Iris pigment epithelial cell (primary cell): ENCODE measurements at places on chromosomes 7 and 10.
A peak's percentile ranks its signal among the peaks of the same experiment; 100 is the strongest.

DNA sequence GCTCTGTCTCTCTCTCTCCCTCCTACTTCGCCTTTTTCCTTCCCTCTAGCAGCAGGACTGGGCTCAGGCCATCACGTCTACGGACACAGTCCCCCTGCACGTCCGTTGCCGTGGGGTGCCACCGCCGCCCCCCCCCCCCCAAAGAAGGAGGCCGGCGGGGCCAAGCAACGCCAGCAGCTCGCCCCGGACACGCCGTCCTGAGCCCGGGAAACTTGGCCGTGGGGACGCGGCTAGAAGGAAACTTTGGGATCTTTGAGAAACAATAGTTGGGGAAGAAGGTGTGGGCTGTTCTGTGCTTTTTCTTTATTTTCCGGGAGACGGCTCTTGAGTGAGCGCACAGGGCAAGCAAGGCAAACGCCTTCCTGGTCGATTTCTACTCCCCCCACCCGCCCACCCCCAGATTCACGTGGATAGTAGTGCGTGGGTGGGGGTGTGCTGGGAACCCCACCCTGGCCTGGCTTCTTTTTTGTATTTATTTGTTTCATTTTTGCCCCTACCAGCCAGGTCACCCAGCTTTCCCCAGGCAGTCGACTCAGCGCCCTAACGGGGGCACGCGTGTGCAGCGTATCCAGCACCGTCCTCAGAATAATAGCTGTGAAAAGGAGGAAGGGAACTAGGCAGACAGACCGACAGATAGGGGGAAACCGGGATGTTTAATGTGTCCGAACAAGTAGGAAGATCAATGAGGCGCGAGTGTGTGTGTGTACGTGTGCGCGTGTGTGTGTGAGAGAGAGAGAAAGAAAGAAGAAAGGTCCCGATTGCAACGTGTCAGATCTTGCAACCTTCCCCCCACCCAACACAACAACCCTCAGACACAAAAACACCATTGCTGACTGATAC, 1.4 kb downstream of the MXI1 start:
- DNase-seq, result peak; percentile 56

DNA sequence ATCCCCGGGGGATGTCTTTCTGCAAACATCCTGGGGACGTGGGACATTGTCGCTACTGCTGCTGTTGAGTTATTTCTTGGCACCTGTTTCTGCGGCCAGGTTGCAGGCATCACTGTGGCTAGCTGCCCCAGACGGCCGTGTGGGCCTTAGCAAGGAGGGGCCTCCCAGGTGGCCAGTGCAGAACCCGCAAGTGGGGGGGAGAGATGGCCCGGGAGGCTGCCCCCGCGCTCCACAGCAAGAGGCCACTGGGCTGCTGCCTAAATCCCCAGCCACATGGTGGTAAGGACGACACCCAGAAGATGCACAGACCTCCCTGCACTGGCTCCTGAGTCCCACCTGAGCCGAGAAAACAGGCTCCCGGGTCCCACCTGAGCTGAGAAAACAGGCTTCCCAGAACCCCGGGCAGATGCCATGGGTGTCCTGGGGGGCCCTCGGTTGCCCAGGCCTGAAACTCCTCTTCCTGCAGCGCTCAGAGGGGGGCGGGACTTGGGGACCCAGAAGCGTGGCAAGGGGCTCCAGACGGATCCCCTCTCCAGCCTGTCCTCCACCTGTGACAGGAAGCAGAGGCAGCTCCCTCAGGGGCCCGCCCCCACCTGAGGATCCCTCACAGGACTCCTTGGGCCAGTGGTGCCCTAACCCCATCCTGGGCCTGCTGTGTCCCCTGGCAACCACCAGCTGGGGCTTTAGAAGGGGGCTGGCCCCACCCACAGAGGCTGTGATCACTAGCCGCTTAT, 952 bp upstream of the MAFK start:
- DNase-seq, result no peak

DNA sequence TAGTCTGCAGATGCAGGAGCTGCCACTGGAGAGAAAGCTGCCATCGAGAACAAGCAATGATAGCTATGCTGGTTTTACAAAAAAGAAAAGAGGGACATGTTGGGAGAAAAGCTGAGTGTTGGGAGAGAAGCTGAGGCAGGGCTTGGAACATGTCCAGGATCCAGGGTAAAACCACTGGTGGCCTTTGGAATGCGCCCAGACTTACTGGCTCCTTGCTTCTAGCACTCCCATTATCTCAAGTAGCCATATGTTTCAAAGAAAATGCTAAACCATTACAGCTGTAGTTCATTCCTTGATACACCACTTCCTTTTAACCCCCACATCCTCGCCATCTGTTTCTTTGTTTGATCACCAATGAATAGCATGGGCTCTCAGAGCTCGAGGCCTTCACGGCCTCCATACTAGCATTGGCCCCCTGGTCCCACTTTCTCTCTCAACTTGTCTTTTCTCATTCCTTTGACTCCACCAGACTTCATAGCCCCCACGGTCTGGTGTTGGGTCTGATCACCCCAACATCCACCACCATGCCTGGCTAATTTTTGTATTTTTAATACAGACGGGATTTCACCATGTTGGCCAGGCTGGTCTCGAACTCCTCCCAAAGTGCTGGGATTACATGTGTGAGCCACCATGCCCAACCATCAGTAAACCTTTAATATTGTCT, 23.8 kb upstream of the PLAC9 start:
- no peak for DNase-seq

DNA sequence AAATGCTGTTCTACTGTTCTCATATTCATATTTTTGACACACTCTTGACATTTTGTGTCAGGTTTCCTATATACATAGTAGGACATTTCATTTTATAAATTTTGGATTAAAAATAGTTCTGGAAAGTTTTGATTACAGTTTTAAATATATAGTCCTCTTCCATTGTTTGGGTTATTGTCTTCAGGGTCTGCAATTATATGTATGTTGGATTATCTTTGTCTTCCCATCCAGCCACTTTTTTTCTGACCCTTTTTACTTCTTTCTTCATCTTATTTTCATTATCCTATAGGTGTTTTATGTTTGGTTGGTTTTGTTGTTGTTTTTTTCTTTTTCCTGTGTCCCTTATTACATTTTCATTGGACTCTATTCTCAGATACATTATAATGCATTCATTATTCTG, 71.1 kb upstream of the CCDC6 start:
- no peak for DNase-seq

DNA sequence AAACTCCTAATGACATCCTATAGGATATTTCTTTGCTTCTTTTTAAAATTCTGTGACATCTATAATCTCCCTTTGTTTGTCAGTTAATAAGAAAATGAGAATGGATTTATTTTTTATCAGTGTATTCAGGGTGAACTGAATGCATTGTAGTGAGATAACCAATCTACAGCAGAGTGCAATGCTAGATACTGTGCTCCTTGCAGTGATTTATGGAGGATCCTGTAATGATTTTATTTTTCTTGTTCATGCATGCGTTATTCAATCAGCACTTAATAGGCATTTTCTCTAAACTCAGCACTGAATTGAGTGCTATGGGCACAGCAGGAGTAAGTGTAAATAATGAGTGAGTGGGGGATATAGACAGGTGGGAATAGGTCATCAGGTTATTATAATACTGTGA, 253.9 kb downstream of the CDK14 start:
- no peak for DNase-seq

DNA sequence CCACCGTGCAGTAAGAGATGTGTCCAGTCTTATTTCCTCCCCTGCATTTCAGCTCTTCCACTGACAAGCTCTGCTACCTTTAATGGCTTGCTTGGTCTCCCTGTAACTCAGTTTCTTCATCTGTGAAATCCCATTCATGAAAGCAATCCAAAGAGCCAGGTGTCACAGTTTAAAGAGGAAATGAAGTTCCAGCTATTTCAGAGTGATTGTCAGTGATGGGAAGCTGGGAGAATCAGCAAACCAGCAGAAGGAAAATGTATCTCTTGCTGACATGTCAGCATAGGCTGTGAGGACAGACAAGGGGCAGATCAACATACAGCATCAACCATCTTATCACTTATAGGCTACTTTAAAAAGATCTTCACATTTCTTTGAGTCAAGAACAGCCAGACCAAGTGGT, 445.3 kb downstream of the ADRA2A start:
- no peak for DNase-seq

DNA sequence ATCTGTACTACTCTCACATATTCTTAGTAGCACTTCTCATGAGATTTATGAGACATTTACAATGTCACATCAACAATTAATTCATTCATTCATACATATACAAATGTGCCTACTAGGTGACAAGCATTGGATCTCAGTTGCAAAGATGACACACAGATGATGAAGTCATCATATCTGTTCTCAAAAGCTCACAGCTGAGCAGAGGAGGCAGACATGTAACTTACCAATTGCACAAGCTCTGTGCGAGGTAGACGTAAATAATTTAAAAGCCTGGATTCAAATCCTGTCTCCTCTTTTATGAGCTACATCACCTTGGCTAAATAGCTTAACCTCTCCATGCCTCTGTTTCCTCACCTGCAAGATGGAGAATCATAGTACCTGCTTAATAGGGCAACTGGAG, 109.4 kb upstream of the FAM133B start:
- DNase-seq, result peak; percentile 82

DNA sequence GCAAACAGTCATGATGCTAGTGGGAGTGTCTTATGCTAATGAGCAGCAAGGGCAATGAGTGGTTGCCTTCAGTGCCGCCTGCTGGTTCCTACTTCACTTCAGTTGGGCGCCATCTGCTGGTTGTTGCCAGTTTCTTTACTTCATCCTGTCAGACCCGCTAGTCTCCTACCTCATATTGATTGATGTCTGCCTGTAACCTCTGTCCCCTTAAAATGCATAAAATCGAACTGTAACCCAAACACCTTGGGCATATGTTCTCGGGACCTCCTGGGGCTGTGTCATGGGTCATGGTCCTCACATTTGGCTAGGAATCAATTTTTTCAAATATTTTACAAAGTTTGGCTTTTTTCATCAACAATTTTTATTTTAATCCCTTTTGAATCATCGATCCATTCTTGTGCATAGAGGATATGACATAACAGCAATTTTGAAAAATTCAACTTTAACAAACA, 62.8 kb upstream of the C7orf33 start:
- DNase-seq, result peak; percentile 84

GRCh38 chr7:30430777-30431176, 47.8 kb downstream of the NOD1 start:
- no peak for DNase-seq

DNA sequence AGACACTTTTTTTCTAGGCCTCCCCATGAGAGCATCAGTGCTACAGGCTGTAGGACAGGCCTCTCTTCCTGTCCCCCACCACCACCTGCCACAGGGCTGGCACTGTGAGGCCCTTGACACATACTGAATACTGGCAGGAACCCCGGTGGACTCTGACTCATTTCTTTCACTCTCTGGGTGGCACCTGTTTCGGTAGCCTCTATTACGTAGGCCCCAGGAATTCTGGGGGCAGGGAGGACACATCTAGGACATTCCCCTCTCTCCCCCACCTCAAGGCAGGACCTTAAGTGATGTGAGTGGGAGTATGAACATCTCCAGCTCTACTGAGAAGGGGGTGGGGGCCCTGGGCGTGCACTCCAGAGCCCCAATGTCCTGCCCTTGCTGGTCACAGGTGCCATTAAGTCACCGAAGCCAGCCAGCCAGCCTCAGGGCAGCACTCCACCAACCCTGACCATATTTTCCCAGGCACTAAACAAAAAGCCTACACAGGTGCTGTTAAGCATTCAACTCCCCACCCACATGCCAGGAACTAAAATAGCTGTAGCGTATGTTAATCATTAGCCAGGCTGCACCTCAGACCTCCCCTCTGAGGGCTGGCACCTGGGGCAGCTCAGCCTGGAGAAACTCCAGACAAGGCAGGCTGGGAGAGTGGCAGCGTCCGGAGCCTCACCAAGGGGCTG, 8.9 kb downstream of the ANXA11 start:
- peak; percentile 63 for DNase-seq

DNA sequence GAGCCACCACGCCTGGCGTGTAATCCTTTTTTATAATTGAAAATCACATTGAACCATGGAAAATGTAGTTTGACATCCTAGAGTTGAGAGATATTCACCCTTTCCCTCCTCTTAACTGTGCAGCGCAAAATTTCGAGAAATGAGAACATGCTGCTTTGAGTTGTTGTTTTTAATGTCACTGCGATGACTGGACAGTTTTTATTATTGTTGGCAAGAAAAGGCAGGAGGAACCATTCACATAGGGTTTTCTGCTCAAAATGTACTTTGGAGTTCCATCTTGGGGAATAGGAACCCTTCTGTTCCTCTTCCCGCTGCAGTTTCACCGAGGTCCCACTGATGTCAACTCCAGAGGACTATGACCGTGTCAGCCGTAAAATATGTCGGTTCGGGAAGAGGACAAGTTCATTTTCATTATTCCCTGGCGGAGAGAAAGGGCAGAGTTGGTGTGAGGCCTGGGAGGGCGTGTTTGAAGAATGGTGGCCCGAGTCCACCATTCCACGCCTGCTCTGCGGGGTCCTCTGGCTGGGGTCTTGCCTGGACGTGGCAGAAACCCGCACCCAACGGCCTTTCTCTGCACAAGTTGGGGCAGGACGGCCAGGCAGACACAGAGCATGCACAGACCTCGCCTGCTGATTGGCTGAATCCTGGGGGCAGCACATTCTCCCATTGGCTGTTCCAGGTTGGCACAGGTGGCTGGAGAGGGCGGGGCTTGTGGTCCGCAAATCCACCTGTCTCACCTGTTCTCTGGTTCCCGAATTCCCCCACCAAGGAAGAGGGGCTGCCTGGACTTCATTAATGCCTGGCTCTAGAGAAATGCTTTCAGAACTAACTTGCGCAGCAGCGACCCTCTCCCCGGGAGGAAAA, 105.1 kb upstream of the TCF7L2 start:
- no peak for DNase-seq

DNA sequence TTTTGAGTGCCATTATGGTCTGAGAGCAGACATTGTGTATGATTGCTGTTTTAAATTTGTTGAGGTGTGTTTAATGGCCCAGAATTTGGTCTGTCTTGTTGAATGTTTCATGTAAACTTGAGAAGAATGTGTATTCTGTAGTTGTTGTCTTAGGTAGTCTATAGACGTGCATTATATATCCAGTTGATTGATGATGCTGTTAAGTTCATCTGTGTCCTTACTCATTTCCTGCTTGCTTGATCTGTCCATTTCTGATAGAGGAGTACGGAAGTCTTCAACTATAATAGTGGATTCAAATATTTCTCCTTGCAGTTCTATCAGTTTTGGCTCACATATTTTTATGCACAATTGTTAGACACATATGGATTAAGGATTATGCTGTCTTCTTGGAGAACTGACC, 16.0 kb downstream of the PTPN12 start:
- DNase-seq, result no peak

DNA sequence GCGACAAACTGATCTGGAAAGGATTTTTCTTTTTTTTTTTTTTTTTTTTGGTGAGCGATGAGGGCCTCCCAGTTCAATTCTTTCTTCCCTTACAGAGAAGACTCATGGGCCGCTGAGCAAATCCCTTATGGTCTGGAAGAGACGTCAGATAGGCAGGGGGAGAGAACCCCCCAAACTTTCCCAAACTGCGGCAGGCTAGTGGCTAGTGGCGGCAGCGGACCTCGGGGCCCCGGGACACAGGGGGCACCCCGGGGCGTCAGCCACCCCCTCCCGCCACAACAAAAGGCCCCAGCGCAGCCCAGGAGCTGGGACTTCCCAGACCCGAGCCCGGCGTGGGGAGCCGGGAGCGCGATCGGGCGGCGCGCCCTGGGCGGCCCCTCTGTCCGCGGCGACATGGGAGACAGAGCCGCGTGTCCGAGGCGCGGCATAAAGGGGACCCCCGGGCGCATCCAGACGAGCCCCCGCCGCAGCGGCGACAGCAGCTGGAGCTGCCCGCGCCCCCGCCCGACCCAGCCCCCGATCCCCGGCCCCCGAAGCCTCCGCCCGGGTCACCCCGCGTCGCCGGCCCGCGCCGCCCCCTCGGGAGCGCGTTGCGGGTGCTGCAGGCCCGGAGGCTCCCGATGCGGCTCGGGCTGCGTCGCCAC, 755 bp downstream of the FAM171A1 start:
- DNase-seq, result peak; percentile 31

GRCh38 chr10:3782451-3783315, 2.3 kb downstream of the KLF6 start:
- DNase-seq, result peak; percentile 92
